ENCODE measurements at places on chromosomes 4 and X.

GRCh38 chrX:20205927-20206708 lies 60.6 kb downstream of the RPS6KA3 start:
- DNase-seq = no peak

DNA sequence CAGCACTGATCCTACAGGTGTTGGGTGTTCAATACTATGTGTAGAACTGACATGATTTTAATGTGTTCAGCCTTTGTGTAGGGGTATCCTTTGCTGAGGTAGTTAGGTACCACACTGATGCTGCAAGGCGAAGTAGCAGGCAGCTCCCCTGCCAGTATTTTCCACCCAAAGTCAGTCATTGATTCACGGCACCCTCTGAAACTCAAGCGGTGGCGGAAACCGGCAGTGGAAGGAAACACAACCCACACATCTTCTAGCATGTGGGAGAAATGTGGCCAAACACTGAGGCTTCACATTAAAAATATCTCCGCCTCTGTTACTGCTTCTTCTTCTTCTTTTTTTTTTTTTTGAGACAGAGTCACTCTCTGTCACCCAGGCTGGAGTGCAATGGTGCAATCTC lies 126.3 kb downstream of the AASDH start:
- no peak for DNase-seq

GRCh38 chr4:123737156-123737555 lies 340.6 kb downstream of the SPRY1 start:
- DNase-seq = no peak

DNA sequence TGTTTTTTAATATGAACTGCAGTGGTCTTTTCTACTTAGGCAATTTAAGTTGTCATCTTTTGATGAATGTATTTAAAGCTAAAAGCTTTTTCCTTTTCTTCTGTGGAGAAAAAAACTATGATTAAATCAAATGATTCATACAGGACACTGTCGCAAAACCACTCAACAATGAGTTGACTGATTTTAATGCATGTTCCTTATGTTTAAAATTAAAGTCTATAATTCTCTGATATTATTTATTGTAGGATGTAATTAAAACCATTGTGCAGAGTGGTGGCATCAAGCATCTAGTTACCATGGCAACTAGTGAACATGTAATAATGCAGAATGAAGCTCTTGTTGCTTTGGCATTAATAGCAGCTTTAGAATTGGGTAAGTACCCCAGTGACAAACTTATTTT lies 172.5 kb downstream of the RAP1GDS1 start:
- DNase-seq = no peak

- DNase-seq = no peak
These were observed 103.3 kb upstream of the SLC4A4 start for GRCh38 chr4:71235311-71236201.

DNA sequence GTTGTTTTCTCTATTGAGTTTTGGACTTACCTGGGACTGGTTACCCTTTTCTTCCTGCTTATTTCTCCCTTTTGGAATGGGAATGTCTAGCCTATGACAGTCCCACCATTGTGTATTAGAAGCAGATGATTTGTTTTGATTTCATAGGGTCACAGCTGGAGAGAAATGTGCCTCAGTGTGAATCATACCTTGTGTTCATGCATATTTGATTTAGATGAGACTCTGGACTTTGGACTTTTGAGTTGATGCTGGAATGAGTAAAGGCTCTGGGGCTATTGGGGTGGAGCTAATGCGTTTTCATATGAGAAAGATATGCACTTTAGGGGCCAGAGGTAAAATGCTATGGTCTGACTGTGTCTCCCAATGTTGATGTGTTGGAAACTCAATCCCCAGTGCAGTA lies 30.5 kb upstream of the TEX13C start:
- DNase-seq = no peak
